ENCODE measurements at places on chromosomes 4 and X. TPM values are rescaled to one million over a fixed set of nuclear protein-coding genes. Genes with fewer than 3 reads are reported as not detected.

The PLP1 gene
- 0.62 TPM for polyA plus RNA-seq

DNA sequence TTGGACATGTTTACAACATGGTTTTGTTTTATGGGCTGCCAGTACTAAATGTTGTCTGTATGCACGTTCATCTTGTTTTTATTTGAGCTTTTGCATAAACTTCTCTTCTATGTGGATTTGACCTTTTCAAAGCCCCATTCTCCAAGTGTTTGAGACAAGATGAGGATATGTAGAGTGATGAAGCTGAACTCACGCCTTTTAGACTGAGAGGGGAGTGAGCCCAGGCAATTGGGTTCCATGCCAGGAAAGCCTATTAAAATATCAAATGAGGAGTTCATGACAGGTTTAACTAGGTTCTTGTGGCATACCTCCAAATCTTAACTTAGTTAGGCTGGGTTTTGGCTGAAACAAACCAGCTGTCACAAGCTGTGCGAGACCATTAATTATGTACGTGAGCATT is 170.4 kb upstream of the LDB2 start:
- H3K27me3 ChIP-seq = no peaks in the 10 kb centered on the region
- H3K27ac ChIP-seq = peak overlapping the region; percentile 48
- no peak for DNase-seq
- H3K4me3 ChIP-seq = no peak overlapping the region

DNA sequence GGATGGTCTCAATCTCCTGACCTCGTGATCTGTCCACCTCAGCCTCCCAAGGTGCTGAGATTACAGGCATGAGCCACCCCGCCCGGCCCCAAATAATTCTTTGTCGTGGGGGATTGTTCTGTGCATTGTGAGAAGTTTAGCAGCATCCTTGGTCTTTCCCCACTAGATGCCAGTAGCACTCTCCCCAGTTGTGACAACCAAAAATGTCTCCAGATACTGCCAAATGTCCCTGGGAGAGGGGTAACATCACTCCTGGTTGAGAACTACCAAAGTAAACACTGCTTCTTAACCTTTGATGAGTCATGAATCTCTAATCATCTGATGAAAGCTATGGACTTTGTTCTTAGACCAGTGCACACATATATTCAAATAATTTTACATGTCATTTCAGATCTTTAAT is 90.7 kb upstream of the BRS3 start:
- no peak overlapping the region for H3K27ac ChIP-seq
- no peak overlapping the region for H3K4me3 ChIP-seq
- DNase-seq = no peak
- no peaks in the 10 kb centered on the region for H3K27me3 ChIP-seq
- H3K36me3 ChIP-seq = no peaks in the 10 kb centered on the region

- H3K36me3 ChIP-seq = no peaks in the 10 kb centered on the region
- H3K27me3 ChIP-seq = no peaks in the 10 kb centered on the region
- no peaks in the 10 kb centered on the region for H3K4me1 ChIP-seq
- DNase-seq = no peak
Measured at GRCh38 chr4:46850026-46850425, 59.0 kb downstream of the COX7B2 start.

The SOX3 gene
- polyA plus RNA-seq = 0.03 TPM

The CCDC110 gene
- 0.46 TPM for polyA plus RNA-seq

Data from IMR-90 (cell line).